ENCODE measurements at places on chromosomes 6 and 20.

DNA sequence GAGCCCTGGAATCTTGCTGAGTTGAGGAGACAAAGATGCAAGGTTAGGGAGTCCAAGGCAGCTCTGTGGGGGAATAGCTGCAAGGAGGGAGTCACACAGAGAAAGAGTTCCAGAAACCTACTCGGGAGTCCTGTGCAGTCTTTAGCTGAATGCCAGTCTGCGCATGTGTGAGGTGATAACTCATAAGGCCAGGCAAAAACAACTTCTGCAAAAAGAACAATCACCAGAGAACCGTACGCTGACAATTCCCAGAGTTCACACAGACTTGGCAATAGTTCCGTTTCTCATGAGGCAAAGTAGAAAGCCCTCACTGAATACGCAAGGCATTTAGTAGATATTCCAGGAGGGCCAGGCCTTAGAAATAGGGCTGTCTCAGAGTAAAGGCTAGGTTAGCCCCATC is 135.2 kb upstream of the TAB2 start:
- DNase-seq, result no peak

- no peak for DNase-seq
Observed at GRCh38 chr20:32586291-32586690, 1.2 kb upstream of the NOL4L start.

- no peak for DNase-seq
Observed at GRCh38 chr6:165722022-165722421, 59.0 kb upstream of the PDE10A start.

GRCh38 chr6:52868240-52868639 is 27.6 kb upstream of the GSTA5 start:
- DNase-seq, result no peak

- DNase-seq, result peak; percentile 78
Observed at GRCh38 chr6:3438190-3439167, 18.4 kb downstream of the SLC22A23 start.

All from dermis blood vessel endothelial cell (primary cell).